Dermis microvascular lymphatic vessel endothelial cell (primary cell): ENCODE measurements at places on chromosomes 5 and 9. TPM values are rescaled to one million over a fixed set of nuclear protein-coding genes. Genes with fewer than 3 reads are reported as not detected.

DNA sequence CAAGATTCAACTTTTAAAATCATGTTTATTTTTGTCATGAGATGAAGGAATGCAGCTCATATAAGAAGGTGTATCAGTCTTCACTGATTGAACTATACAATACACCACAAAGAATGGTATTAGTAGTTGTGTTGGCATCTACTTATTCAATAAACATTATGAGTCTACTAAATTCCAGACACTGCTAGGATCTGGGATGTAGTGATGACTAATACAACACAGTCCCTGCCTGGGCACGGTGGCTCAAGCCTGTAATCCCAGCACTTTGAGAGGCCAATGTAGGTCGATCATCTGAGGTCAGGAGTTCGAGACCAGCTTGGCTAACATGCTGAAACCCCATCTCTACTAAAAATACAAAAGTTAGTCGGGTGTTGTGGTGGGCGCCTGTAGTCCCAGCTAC is 171.4 kb upstream of the NFIB start:
- DNase-seq: no peak

DNA sequence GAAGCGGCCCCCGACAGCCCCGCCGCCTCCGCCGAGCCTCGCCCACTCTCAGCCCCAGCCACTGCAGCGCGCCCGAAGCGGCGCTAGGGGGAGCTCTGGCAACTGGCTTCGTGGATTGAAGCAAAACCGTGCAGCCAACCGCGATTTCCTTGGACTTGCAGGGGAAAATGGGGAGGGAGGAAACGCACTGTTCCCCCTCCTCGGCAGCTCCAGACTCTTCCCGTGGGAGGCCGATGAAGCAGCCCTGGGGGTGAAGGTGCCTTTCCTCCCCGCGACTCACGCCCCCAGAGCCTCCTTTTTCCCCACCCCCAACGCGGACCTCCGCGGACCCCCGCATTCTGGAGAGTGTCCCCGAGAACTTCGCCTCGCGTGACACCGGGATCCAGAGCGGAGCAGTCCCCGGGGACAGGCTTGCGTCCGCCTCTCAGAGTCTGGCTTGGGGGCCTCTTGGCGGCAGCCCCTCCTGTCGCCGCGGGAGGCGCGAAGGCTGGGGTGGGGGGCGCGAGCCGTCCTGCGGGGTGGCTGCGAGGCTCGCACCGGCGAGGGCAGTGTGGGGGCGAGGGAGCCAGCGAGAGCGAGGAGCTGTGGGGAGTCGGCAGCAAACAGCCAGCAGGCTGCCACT is 3.8 kb downstream of the IER5L start:
- peak; percentile 75 for DNase-seq

Gene GRM6
- not detected in 2 replicates for total RNA-seq

DNA sequence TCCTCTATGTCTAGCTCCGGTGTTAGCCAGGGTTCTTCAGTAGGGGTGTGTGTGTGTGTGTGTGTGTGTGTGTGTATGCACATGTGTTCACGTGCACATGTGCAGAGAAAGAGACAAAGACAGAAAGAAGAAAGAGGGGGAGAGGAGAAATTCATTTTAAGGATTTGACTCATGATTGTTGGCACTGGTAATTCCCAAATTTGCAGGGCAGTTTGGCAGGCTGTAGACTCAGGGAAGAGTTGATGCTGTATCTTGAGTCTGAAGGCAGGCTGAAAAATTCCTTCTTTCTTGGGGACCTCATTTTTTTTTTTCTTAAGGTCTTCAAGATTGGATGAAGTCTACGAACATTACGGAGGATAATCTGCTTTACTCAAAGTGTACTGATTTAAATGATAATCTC is 335.7 kb downstream of the NSG2 start:
- DNase-seq: no peak

DNA sequence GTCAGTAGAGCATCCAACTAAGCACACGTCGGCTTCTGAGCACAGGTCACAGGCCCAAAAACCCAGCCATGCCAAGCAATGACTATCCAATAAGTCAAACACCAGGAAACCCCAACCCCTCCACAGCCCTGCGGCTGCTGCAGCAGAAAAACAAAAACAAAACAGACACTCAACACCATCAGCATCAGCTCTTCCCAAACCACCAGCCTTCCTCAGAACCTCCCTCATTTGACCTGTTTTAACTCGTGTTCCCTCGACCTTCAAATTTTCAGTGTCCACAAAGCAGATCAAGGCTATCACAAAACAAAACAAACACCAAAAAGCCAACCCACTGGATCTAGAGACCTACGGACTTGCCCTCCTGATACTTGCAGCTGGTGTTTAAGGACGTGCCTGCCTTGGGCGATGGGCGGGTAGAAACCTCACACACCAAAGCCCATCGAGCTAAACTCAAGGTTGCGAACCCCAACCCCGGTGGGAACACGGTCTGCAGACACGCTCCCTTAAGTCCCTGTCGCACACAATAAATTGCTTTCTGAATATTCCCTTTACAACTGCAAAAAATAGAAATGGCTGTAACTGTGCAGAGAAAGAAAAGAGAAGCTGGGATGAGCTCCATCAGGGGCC is 247.1 kb upstream of the ANKRD55 start:
- no peak for DNase-seq

Gene TLX3
- total RNA-seq: not detected in 2 replicates

DNA sequence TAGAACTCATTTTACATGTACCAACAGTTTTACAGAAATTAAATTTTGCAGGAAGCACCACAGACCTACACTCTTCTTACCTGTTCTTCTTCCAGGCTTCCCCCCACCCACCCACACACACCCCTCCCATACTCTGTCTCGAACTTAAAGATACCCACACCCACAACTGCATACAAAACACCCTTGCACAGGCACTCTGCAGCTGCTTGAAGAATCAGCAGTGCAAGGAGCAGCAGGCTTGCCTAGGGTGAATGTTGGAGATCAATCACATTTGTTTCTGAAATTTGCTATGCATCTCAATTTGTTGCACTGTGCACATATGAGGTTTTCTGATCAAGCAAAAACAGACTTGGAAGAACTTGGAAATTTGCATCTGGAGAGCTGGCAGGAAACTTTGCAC is 77.5 kb upstream of the TGFBR1 start:
- no peak for DNase-seq

DNA sequence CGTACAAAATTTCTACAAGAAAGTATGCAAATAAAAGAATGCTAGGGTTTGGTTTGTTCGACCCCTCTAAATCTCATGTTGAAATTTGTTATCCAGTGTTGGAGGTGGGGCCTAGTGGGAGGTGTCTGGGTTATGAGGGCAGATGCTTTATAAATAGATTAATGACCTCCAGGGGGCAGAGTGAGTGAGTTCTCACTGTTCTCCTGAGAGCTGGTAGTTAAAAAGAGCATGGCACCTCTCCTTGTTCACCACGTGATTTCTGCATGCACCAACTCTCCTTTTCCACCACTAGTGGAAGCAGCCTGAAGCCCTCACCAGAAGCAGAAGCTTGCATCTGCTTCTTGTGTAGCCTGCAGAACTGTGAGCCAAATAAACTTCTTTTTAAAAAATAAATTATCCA is 50.4 kb upstream of the FAM170A start:
- DNase-seq: peak; percentile 18

Gene CBY3
- total RNA-seq: not detected in 2 replicates

GRCh38 chr5:59593439-59594007 is 300.0 kb downstream of the PDE4D start:
- DNase-seq: no peak

Gene TSSK1B
- total RNA-seq: not detected in 2 replicates

DNA sequence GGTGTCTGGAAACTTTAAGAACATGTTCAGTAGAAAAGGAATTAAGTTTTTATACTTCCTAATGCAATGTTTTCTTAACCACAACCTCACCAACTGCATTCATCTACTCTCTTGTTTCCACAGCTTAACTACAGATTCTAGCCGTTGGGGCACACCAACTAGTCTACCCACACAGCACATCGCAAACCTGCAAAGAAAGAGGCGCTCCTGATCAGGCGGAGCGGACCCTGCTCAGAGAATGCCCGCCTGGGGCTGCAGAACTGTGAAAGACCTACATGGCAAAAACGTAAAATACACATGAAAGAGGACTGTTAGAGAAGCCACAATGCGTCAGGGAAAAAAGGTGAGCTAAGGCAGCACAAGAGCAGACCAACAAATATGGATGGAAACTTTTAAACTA is 75.4 kb upstream of the RAPGEF6 start:
- DNase-seq: no peak

Gene PLGRKT
- total RNA-seq: 5.4 and 6.9 TPM in 2 replicates

DNA sequence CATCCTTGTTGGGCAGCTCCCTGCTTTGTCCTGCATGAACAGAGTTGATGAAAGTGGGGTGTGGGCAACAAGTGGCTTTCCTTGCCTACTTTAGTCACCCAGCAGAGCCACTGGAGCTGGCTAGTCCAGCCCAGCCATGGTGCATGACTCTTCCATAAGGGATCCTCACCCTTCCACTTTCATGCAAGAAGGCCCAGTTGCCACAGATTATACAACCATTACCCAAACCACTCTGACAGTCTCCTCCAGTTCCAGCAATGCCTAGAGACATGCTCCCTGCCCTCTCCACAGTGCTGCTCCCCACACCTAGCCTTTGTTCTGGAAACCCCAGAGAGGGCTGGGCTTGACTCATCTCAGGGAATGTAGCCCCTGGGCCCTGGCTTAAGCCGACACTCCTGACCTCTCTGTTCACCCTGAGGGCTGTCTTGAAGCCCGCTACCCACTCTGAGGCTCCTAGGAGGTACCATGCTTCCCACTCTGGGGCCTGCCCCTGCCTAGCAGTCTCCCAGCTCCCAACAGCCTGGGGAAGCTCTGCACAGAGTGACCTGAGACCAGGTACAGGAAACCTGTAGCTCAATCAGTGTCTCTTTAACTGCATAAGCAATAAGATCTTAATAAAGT is 3.9 kb downstream of the SLC35A4 start:
- DNase-seq: no peak

DNA sequence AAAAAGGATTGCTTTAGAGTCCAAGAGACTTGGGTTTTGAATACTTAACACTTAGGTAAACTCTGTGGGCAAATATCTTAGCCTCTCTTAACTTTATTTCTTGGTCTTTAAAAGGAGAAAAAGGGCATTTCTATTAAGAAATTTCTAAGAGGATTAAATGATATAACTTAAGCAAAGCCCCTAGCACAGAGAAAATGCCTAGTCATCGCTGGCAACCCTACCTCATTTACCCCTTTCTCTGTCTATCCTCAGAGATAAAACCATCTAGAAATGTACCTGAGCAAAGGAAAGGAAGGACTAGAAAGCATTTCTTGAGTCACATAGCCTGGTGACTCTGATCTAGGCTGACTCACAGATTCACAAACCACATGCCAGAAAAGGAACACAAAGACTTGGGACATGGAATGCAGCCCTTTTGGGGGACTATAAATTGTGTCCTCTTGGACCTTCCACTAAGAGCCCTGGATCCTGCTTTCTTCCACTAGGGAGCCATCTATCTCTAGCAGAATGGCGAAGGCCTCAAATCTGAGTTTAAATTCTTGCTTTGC is 120.6 kb downstream of the FOXD1 start:
- no peak for DNase-seq

GRCh38 chr9:16870596-16871335 is at the start of gene BNC2:
BNC2 (minus strand) TSS chr9:16870670; CDS start chr9:16870648, 22 bp downstream.
- no peak for DNase-seq

DNA sequence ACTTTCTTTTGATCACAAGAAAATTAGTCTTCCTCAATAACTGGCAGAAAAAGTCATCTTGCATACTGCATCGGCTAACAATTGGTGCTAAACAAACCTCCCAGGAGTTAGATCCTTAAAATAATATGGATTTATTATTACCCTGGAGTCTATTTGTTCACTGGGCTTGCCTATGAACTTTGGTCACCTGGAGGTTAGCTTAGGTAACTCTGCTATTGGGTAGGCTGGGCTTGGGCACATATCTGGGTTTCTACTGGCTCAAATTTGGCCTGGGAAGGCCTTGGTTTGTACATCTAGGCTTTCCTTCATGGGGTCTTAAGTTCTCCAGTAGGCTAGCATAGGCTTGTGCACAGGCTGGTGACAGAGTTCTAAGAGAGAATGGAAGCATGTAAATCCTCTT is 279.9 kb downstream of the RASEF start:
- DNase-seq: no peak

Gene CCDC192
- total RNA-seq: not detected in 2 replicates

Gene OMD
- not detected in 2 replicates for total RNA-seq

Gene MCC
- total RNA-seq: 10.1 and 19.0 TPM in 2 replicates

- no peak for DNase-seq
Measured at GRCh38 chr9:95201206-95201605, 116.3 kb downstream of the FANCC start.

Gene IRF1
- total RNA-seq: 11.2 and 23.4 TPM in 2 replicates

- no peak for DNase-seq
Measured at GRCh38 chr5:153891394-153891793, 147.3 kb downstream of the FAM114A2 start.

Gene CAMK2A
- not detected in 2 replicates for total RNA-seq

DNA sequence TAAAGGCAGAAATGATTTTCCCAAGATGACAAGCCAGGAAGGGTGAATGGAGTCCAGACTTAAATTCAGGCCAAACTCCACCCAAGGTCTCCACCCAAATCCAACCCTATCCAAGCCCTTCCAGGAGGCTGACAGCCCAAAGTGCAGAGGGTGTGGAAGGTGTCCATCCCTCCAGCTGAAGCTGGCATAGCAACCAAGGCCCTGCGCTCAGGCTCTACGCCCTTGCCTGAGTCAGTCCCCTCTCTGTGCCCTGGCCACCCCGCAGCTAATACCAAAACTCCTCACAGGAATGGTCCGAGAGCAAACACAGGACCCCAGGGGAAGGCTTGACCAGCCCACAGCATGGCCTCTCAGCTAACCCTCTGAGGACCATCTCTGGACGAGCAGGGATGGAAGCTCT is 2.1 kb downstream of the SEPTIN8 start:
- no peak for DNase-seq

Gene STOM
- 225 and 320 TPM in 2 replicates for total RNA-seq
